ENCODE measurements at places on chromosomes 2 and 18. TPM values are rescaled to one million over a fixed set of nuclear protein-coding genes. Genes with fewer than 3 reads are reported as not detected.

Gene MYL1
- total RNA-seq: not detected

Gene DYNAP
- total RNA-seq: not detected

Gene SP9
- total RNA-seq: not detected

Gene NTSR2
- not detected for total RNA-seq

Gene GAL3ST2
- not detected for total RNA-seq

Gene SPHKAP
- total RNA-seq: 0.19 TPM

Gene SPEG
- 11.1 TPM for total RNA-seq

Gene LOXHD1
- total RNA-seq: not detected

Gene IMPACT
- total RNA-seq: 25.4 TPM

Gene CCDC102B
- total RNA-seq: 47.6 TPM

Gene GPR45
- total RNA-seq: not detected

Gene SRD5A2
- not detected for total RNA-seq

Measured in aortic smooth muscle cell (primary cell).